ENCODE measurements at places on chromosomes 5 and 9.

- no peak for DNase-seq
These were observed 28.8 kb downstream of the TNIP1 start for GRCh38 chr5:151051931-151052608.

GRCh38 chr9:24144796-24145195 is 318.8 kb upstream of the ELAVL2 start:
- DNase-seq, result no peak

- DNase-seq, result no peak
These were observed 222.5 kb upstream of the TAS2R1 start for GRCh38 chr5:9852671-9853070.

- DNase-seq, result no peak
These were observed 754.3 kb upstream of the GRAMD2B start for GRCh38 chr5:125668884-125669283.

- DNase-seq, result no peak
These were observed 21.1 kb downstream of the FAF2 start for GRCh38 chr5:176469296-176469695.
